Activated CD4-positive, CD25-positive, alpha-beta regulatory T cell treated with anti-CD3 and anti-CD28 coated beads, Interleukin-2, amount 50 U/mL, for 24 hours (primary cell): ENCODE measurements at places on chromosomes 3 and 15.

DNA sequence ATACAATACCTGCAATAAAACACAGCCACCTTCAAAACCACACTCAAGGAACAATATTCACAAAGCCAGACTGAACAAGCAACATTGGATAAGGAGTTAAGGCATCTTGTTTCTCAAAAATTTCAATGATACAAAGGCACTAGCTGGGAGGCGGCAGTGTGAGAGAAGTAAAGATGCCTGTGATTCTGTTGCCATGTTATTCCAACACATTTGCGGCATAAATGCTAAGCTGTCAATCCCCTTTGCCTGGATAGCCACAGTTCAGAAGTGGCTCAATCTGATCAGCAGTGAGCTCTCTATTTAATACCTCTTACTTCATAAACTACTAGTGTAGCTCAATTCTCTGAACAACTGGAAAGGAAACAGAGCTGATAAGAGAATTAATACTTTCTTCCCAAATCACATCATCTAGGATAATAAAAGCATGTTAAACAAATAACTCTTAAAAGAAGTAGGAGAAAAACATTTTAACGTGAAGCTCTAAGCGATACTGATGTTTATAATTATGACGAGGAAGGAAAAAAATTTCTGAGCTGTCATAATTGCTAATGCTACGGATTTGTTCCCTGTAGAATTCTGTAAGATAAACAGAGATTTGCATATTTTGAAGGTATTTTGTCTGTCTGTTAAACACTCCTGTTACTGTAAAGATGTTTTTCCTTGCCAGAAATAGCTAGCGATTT, 358.4 kb downstream of the FOXP1 start:
- ATAC-seq, result no peak

DNA sequence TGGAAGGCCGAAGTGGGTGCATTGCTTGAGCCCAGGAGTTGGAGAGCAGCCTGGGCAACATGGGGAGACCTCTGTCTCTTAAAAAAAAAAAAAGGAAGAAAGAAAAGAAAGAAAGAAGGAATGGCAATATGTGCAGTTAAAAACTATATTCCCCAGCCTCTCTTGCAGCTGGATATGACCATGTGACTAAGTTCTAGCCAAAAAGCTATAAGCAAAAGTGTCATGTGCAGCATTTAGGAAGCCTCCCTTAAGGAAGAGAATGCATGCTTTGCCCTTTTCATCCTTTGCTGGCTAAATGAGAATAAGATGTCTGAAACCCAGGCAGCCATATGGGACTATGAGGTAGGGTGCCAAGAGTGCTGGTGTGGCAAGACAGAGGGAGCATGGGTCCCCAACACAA, 21.8 kb downstream of the CYP19A1 start:
- ATAC-seq, result no peak

- no peak for ATAC-seq
Observed at GRCh38 chr3:114622001-114622400, 328.2 kb downstream of the TIGIT start.

DNA sequence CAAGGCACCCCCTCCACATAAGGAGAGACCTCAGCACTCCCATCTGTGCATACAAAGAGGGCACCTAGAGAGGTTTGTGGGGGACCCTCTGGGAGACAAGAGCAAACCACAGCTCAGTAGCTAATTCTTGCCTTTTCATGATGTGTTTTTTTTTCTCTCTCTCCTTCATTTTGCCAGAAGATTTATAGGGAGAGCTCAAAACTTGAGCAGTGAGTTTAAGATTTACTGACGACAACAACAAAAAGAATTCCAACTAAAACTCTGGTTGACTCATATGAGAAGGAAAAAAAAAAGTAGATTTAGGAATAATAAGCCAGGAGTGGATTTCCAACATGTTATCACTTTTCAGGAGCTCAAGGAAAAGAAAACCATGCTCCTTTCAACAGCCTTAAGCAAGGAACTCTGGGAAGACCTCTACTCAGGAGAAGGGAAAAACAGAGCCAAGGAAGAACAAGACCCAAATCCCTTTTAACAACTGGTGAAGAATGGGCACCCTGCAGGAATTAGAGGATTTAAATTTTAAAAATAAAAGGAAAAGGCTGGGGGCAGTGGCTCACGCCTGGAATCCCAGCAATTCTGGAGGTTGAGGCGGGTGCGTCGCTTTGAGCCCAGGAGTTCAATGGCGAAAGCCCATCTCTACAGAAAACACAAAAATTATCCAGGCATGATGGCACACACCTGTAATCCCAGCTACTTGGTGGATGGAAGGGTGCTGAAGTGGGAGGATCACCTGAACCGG, 58.2 kb upstream of the RAD18 start:
- no peak for ATAC-seq

DNA sequence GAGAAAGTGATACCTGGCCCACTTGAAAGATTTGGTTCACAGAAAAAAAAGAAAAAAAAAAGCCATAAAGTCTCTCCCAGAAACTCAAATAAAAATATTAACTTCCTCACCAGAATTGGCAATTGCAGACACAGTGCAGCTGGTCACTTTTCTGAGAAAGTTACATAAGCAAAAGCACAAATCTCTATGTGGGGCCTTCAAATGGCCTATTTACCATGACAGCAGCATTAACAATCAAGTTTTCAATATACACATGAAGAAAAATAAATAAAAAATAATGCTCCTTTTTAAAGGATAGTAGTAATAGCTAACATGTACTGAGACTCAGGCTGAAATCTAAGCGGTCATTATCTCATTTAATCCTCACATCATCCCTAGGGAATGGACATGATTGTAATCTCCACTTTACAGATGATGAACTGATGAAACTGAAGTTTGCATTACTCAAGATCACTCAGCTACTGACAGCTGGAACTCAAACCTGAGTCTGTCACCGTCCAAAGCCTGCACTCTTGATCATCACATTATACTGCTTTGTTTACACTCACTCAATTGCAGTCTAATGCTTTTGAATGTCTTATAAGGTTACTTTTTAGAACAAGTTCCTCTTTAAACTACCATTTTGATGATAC, 3.3 kb downstream of the NPTN start:
- ATAC-seq, result no peak

GRCh38 chr15:63509056-63509954, 4.9 kb downstream of the USP3 start:
- no peak for ATAC-seq

- ATAC-seq, result no peak
Observed at GRCh38 chr3:124246949-124247348, 255.0 kb upstream of the ROPN1 start.

GRCh38 chr15:72785432-72785831, 1.9 kb upstream of the ADPGK start:
- peak; percentile 7 for ATAC-seq

DNA sequence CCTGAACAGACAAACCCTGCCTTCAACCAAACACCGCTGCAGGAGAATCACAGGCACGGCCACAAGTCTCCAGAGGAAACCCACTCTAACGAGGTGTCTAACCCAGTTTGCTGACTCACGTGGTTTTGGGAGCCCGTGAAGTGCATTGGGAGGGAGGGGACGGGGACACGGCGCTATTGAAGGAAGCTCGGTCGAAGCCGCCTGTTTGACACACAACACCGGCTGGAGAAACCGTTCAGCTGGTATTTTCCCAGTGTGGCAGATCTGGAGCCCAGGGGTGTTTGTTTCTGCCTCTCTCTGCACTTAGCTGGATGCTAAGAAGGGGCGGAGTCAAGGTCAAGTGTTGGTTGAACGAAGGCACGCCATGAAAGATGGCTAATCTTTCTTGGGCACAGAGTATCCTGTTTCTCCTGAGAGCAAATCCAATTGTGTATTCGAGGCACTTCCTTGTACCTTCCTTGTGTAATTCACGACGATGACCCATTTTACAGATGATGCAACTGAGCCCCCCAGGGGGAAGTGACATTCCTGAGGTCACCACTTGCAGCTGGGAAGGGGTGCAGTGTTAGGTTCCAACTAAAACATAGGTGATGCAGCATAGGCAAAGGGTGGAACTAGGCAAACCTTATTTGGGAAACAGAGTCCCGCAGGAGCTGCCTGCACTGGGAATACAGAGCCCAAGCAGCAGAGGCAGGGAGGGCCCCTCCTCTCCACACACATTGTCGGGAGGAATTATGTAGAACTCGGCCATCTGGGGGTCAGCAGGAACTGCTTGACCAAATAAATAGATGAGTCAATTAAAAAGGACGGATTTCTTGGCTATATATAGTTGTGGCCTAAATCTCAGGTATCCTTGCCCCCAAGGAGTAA, 22.5 kb downstream of the SLC6A6 start:
- ATAC-seq, result no peak

DNA sequence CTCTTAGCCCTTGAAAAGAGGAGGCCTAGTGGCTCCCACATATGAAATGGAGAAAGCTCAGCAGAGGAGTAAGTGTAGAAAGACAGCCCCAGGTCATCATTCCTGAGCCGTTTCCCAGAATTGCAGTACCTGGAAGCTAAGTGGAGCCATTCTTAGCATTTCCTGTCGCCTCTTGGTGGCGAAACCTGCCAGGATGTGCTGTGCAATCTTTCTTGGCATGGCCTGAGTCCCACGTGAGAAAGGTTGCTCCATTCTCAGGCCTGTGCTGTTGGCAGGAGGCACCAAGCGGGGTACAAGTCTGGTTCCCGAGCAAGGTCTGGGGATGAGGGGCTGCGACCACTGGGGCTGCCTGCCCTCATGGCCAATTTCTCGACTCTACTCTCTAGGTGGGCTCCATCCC, 207.2 kb upstream of the TPM1 start:
- ATAC-seq, result no peak

GRCh38 chr15:38471974-38472373, 18.0 kb downstream of the FAM98B start:
- no peak for ATAC-seq

DNA sequence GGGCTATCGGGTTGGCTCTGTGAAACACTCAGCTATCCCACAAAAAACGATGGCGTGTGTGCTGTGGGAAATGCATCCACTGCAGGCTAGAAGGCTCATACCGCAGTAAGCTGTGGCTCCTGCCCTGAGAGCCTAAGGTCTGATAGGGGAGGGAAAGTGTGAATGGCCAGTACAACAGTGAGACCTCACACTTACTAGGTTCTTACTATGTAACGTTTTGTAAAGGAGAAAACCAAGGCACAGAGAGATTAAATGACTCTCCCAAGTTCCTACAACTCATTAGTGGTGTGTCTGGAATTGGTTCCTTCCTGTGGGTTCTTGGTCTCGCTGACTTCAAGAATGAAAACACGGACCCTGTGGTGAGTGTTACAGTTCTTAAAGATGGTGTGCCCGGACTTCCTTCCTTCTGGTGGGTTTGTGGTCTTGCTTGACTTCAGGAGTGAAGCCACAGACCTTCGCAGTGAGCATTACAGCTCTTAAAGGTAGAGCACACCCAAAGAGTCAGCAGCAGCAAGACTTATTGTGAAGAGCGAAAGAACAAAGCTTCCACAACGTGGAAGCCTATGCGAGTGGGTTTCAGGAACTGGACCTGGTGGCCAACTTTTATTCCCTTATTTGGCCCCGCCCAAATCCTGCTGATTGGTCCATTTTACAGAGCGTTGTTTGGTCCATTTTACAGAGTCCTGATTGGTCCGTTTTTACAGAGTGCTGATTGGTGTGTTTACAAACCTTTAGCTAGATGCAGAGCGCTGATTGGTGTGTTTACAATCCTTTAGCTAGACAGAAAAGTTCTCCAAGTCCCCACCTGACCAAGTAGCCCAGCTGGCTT, 161.7 kb downstream of the POLR2M start:
- ATAC-seq, result no peak

- no peak for ATAC-seq
Observed at GRCh38 chr3:176767385-176767784, 429.9 kb downstream of the TBL1XR1 start.

DNA sequence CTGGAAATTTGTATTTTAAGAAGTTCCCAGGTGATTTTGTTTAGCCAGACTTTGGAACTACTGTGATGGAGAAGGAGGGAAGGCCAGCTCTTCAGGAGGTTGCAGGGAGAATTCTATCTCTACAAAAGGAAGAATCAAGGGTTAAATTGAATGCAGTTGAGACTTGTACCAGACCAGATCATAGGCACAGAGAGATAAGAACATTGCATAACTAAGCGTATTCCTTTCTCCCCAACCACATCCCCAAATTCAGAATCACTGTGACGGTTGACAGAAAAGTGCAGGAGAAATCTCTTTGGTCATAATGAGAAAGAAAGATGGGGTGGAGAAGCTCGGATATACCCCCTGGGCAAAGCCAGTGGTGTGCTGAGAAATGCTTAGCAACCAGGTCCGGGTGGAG, 7.2 kb downstream of the PLD1 start:
- no peak for ATAC-seq

DNA sequence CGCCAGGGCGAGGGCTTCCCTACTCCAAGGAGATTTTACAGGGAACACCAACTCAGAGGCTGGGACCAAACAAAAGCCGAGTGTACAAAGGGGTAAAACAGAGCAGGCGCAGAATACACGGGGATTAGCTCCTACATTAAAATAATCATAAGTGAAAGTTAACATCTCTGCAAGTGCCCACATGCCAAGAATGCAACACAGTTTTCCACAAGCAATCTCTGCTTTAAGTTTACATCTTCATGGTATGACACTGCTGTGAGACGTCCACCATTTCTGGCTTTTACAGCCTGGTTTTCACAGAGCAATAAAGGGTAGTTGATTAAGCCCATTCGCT, 500 bp upstream of the VGLL3 start:
- no peak for ATAC-seq

GRCh38 chr15:76991048-76991447, 3.9 kb upstream of the PSTPIP1 start:
- no peak for ATAC-seq

- no peak for ATAC-seq
Observed at GRCh38 chr15:39828374-39828931, 45.8 kb upstream of the FSIP1 start.

- ATAC-seq, result peak; percentile 13
Observed at GRCh38 chr3:100553618-100554372, 55.6 kb upstream of the ADGRG7 start.

- no peak for ATAC-seq
Observed at GRCh38 chr3:26713091-26713490, 90.5 kb downstream of the LRRC3B start.

GRCh38 chr3:46440531-46441294, 24.0 kb downstream of the LTF start:
- peak; percentile 63 for ATAC-seq

GRCh38 chr3:78116874-78117273, 1077.0 kb downstream of the ROBO2 start:
- ATAC-seq, result no peak

- ATAC-seq, result no peak
Observed at GRCh38 chr15:44641651-44642050, 21.8 kb downstream of the SPG11 start.

DNA sequence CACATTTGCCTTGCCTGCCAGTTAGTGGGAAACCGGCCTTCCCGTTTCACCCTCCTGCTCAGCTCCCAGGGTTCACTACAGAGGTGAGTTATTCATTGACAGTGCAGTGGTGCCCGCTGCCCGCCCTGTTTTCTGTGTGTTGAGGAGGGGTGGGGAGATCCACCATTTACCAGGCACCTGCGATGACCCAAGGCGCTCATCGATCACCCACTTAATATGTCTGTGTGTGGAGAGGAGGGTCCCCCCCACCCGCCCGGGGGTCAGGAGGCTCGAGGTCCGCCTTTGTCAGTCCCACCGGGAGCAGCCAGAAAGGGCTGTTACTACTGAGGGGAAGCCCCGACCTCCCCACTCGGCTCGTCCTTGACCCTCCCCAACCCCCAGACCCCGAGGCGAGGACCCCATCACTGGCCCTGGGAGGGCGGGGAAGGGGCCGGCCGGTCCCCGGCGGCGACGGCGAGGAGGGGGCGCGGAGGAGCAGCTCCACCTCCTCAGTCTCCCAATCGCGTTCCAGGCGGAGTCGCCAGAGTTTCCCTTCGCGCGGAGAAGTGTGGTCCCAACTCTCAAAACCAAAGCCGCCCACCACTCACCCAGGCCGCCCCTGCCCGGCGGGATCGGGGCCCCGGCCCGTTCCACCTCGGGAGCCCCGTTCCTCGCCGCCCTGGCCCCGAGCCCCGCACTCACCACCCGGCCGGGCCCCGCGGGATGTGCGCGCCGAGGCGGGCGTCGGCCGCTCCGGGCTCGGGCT, 1.1 kb downstream of the PLXNB1 start:
- peak; percentile 57 for ATAC-seq
